Astrocyte (in vitro differentiated cells and primary cell): ENCODE measurements at places on chromosomes 6 and 20. TPM values are rescaled to one million over a fixed set of nuclear protein-coding genes. Genes with fewer than 3 reads are reported as not detected.

DNA sequence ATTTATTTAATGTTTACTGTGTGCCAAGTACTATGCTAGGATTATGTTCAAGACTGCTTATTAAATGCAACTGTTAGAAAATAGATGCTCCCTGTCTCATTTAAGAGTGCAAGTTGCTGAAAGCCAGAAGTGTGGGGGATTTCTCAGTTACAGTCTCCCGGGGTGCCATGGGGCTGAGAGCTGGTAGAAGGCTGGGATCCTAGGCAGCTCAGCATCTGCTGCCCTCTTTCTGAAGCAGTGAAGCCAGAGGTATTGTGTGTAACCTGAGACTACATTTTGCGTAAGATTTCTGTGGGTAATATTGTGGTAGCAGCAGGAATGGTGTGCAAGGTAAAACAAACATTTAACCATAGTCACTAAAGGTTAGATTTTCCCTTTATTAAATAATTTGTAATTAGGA is 120.6 kb downstream of the AKAP7 start:
- no peaks in the 10 kb centered on the region for H3K27me3 ChIP-seq
- H3K4me3 ChIP-seq = no peak overlapping the region
- DNase-seq = peak; percentile 29
- no peak overlapping the region for H3K27ac ChIP-seq
- no peaks in the 10 kb centered on the region for H3K36me3 ChIP-seq

THEMIS gene
- 0.07 TPM in 1 of 2 replicates, not detected in the other for total RNA-seq

- no peaks in the 10 kb centered on the region for H3K36me3 ChIP-seq
- H3K27ac ChIP-seq = no peak overlapping the region
Measured at GRCh38 chr20:41664584-41664983, 46.4 kb upstream of the CHD6 start.

DNA sequence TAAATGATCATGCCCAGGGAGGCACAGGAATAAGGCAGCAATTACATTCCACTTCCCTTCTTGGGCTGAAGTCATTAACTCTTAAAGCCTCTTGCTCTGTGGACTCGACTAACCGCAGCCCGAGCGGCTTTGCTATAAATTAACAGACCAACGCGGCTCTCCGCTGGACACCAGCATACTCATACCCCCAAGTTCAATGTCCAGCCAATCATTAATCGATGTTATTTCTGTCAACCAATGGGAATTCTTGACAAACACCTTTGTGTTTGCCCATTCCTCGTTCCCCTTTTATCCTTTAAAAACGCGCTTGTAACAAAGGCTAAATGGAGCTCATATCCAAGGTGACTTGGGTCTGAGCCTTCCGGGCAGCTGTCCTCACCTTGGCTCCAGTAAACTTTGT is 183.1 kb upstream of the RALGAPA2 start:
- H3K4me1 ChIP-seq = no peaks in the 10 kb centered on the region
- no peaks in the 10 kb centered on the region for H3K36me3 ChIP-seq
- H3K27ac ChIP-seq = no peak overlapping the region
- H3K4me3 ChIP-seq = no peak overlapping the region
- no peak for DNase-seq

MRPL2 gene
- 47.4 and 59.7 TPM in 2 replicates for total RNA-seq

ARMC12 gene
- total RNA-seq = 0.25 TPM in 1 of 2 replicates, not detected in the other

- H3K36me3 ChIP-seq = no peaks in the 10 kb centered on the region
- DNase-seq = no peak
- H3K4me3 ChIP-seq = no peak overlapping the region
Measured at GRCh38 chr6:166687879-166688205, 60.8 kb upstream of the RPS6KA2 start.

- H3K4me3 ChIP-seq = no peak overlapping the region
- H3K27me3 ChIP-seq = no peaks in the 10 kb centered on the region
- no peaks in the 10 kb centered on the region for H3K4me1 ChIP-seq
- no peak for DNase-seq
- no peaks in the 10 kb centered on the region for H3K36me3 ChIP-seq
Measured at GRCh38 chr6:149636124-149636523, 12.4 kb downstream of the KATNA1 start.

DNA sequence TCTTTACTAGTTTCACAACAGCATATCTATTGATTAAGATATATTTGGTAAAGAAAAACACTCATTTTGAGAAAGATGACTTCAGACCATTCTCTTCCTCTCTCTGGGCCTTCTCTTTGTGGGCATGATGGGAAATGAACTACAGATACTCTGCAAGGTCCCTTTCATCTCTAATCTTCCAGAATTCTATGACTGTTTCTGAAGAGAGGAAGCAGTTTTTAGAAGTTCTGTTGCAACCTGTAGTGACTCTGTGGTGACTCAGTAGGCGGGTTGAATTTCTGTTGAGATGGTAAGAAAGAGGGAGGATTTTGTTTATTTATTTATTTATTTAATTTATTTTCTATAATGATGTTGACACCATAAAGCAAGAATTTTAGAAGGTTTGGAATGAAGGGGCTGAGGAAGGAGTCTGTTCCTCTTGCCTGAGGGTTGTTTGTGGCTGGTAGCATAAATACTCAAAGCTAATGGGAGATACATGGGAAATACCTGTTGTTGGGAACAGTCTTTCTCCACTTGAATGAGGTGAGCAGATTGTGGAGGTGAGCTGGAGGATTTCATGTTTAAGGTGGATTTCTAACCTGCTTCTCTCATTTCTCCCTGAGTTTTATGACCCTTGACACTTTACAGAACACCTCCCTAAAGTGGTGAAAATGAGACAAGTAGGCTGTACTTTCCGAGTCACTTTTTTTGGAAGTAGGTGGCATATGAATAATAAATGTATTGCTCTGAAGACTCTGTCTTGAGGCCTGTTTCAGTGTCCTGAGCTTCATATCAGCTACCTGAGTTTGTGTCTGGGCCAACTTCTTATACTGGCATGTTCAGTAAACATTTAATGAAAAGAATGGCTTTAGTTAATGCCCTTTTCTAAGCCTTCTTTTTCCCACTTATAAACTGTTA is 15.0 kb downstream of the ACSS2 start:
- no peaks in the 10 kb centered on the region for H3K36me3 ChIP-seq
- DNase-seq = peak; percentile 64
- H3K27ac ChIP-seq = no peak overlapping the region
- no peak overlapping the region for H3K4me3 ChIP-seq
- no peaks in the 10 kb centered on the region for H3K27me3 ChIP-seq

DNA sequence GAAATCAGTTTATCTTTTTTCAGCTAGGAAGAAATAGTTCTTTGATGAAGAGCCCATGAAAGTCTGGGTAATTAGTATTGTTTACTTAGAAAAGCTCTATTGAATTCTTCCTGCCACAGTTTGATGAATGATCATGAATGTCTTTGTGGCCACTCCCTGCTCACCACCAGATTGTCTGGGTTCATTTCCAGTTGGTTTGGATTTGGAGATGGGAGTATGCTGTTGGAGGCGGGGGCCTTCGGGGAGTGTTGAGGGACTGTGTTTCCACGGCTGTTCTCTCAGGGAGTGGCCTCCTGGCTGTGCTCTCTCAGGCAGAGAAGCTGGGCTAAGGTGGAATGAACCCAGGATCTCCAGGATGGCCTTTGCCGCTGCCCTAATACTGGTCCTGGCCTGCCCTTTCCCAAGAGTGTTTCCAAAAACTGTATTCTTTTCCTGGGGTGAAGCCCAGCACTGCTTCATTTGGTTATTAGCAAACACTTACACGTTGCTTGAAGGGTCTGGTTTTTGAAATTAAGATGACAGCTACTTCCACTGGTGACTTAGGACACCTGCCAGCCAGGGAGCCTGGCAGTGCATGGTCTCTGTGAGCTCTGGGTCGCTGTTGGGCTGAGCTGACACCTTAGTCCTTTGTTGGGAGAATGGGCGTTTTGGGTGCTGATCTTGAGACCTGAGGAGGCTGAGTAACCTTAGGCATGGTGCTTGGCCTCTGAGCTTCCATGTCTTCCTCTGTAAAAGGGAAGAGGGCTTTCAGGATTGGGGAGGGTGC is 23.2 kb downstream of the PRPF6 start:
- H3K4me3 ChIP-seq = no peak overlapping the region
- H3K27ac ChIP-seq = no peak overlapping the region
- no peaks in the 10 kb centered on the region for H3K4me1 ChIP-seq
- no peaks in the 10 kb centered on the region for H3K27me3 ChIP-seq
- peak; percentile 22 for DNase-seq
- H3K36me3 ChIP-seq = peaks cover 42% of the 10 kb centered on the region

GRCh38 chr6:56507517-56507916 is 135.2 kb downstream of the DST start:
- no peak overlapping the region for H3K27ac ChIP-seq
- H3K4me1 ChIP-seq = no peaks in the 10 kb centered on the region
- H3K27me3 ChIP-seq = no peaks in the 10 kb centered on the region
- peaks cover 57% of the 10 kb centered on the region for H3K36me3 ChIP-seq
- H3K4me3 ChIP-seq = no peak overlapping the region

- H3K27me3 ChIP-seq = no peaks in the 10 kb centered on the region
- H3K4me3 ChIP-seq = no peak overlapping the region
- H3K36me3 ChIP-seq = no peaks in the 10 kb centered on the region
- no peak for DNase-seq
- peaks cover 15% of the 10 kb centered on the region for H3K4me1 ChIP-seq
Measured at GRCh38 chr6:130935978-130936377, 108.8 kb downstream of the SMLR1 start.

DNA sequence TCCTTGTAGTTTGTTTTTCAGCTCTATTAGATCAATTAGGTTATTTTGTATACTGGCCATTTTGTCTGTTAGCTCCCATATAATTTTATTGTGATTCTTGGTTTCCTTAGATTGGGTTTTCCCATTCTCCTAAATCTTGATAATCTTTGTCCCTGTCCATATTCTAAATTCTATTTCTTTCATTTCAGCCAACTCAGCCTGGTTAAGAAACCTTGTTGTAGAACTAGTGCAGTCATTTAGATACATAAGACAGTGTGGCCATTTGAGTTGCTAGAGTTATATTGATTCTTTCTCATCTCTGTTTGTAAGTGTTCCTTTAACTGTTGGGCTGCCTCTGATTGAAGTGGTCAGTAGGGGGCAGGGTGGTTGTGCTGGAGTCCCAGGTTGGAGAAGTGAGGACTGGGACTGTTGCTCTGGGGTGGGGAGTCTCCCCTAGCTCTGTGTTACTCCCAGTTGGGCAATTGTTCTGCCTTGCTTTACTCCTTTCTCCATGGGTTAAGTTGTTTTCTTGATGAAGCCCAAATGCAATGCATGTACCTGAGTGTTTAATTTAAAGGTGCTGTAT is 98.8 kb upstream of the NRN1 start:
- H3K4me1 ChIP-seq = no peaks in the 10 kb centered on the region
- H3K27me3 ChIP-seq = no peaks in the 10 kb centered on the region
- H3K27ac ChIP-seq = no peak overlapping the region
- no peak overlapping the region for H3K4me3 ChIP-seq
- H3K36me3 ChIP-seq = no peaks in the 10 kb centered on the region

GRCh38 chr20:17619351-17620093 is 49.6 kb downstream of the DSTN start:
- no peak overlapping the region for H3K4me3 ChIP-seq
- H3K4me1 ChIP-seq = no peaks in the 10 kb centered on the region
- H3K27me3 ChIP-seq = no peaks in the 10 kb centered on the region
- no peak overlapping the region for H3K27ac ChIP-seq

GRCh38 chr6:164897523-164898235 is 411.7 kb downstream of the C6orf118 start:
- no peak overlapping the region for H3K27ac ChIP-seq
- DNase-seq = no peak
- H3K4me1 ChIP-seq = no peaks in the 10 kb centered on the region
- H3K4me3 ChIP-seq = no peak overlapping the region

TRERF1 gene
- total RNA-seq = 7.7 and 8.6 TPM in 2 replicates

DNA sequence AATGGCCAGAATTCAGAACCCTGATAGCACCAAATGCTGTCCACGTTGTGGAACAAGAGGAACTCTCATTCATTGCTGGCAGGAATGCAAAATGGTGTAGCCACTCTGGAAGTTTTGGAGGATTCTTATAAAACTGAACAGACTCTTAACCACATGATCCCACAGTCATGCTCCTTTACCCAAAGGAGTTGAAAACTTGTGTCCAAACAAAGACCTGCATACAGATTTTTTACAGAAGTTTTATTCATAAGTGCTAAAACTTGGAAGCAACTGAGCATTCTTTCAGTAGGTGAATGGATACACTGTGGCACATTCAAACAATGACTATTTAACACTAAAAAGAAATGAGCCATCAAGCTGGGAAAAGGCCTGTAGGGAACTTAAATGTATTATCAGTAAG is 32.5 kb downstream of the PREP start:
- no peak overlapping the region for H3K4me3 ChIP-seq
- DNase-seq = no peak
- H3K36me3 ChIP-seq = peaks cover 19% of the 10 kb centered on the region
- no peaks in the 10 kb centered on the region for H3K27me3 ChIP-seq
- H3K4me1 ChIP-seq = no peaks in the 10 kb centered on the region
- H3K27ac ChIP-seq = no peak overlapping the region

- no peaks in the 10 kb centered on the region for H3K4me1 ChIP-seq
- no peak overlapping the region for H3K27ac ChIP-seq
- H3K4me3 ChIP-seq = no peak overlapping the region
Measured at GRCh38 chr6:55943329-55943728, 67.9 kb upstream of the BMP5 start.

DNA sequence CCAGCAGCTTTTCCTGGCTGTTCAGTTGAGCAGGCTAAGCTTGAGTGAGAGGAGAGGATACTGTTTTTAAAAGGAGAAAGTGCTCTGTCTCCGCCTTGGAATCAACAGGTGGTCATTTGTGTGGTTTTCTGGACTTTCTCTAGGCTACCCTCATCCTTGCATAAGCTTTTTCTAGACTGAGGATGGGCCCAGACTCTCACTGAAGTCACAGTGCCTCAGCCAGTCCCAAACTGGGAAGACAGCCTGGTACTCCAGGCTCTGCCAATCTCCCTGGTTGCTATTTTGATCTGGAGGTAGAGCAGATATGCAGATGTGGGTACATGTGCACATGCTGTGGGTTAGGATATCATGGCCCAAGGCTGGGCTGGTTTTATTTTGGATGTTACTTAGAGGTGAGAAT is 7.0 kb downstream of the SCUBE3 start:
- peaks cover 23% of the 10 kb centered on the region for H3K4me1 ChIP-seq
- H3K27ac ChIP-seq = no peak overlapping the region
- H3K27me3 ChIP-seq = no peaks in the 10 kb centered on the region
- H3K36me3 ChIP-seq = no peaks in the 10 kb centered on the region
- no peak for DNase-seq
